ENCODE measurements at places on chromosomes 7 and 10. TPM values are rescaled to one million over a fixed set of nuclear protein-coding genes. Genes with fewer than 3 reads are reported as not detected.
A peak's percentile ranks its signal among the peaks of the same experiment; 100 is the strongest.

The ASB10 gene
- polyA plus RNA-seq: not detected

The CHST3 gene
- 7.9 TPM for polyA plus RNA-seq

The TMEM130 gene
- polyA plus RNA-seq: not detected

The INHBA gene
- 51.9 TPM for polyA plus RNA-seq

The HSPA12A gene
- polyA plus RNA-seq: 3.8 TPM

DNA sequence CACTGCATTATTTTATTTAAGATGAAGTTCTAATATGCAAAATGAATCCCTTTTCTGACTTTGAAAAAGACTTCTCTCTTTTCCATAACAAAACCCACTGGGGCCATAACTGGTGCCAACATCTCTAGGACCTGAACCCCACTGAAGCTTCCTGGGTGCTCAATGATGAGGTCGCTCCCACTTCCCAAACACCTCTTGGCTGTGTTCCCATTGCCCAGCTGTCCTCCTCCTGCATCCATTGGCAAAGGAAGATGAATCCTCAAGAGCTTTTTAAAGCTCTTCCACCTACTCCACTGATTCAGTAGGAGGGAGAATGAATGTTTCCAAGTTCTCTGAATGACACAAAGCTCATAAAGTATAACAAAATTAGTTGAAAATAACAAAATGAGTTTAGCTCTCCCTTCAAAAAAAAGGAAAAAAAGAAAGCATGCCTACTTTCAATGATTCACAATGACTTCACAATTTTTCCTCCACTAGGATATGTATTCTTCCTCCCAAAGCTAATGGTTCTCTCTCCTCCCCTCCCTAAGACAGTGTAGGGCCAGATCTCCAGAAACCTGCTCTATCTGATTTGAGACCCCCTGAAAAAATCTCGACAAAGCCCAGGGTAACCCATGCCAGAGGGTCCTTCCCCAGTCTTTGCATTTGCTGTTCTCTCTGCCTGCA lies 64.8 kb downstream of the SORBS1 start:
- DNase-seq: no peak

DNA sequence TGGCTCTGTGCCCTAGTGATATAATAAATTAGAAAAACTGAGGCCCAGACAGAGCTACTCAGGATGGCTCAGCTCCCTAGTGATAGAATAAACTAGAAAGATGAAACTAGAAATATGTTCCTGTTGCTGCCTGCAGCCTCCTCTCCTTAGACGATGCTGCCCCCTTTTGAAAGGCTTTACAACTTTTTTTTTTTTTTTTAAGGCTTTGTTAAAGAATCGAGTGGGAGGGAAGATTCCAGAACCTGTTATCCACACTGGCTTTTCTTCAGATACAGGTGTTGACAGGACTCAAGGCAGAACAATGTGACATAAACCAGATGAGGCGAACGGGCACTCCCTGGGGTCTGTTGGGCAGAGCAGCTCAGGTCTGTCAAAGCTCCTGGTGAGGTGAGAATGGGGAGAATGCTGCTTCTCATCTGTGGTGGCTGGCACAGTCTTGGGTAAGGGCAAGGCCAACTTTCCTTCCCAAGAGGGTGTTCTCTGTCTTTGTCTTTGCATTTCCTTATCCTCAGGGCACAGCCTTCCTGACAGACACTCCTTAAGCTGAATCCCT lies 175.1 kb downstream of the COBL start:
- DNase-seq: no peak

DNA sequence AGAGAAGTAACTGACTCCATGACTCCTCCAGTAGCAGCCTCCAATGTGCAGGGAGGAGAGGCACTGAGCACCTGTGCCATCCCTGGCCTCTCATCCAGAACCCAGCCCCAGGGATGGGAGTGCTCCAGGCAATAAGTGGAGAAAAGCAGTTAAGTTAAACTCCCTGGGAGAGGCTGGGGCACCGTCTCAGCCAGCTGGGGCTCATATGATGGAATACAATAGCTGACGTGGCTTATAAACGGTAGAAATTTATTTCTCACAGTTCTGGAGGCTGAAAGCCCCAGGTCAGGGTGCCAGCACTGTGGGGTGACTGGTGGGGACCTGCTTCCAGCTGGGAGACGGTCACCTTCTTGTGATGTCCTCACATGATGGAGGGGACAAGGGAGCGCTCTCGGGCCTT lies 94.7 kb downstream of the RAMP3 start:
- no peak for DNase-seq

DNA sequence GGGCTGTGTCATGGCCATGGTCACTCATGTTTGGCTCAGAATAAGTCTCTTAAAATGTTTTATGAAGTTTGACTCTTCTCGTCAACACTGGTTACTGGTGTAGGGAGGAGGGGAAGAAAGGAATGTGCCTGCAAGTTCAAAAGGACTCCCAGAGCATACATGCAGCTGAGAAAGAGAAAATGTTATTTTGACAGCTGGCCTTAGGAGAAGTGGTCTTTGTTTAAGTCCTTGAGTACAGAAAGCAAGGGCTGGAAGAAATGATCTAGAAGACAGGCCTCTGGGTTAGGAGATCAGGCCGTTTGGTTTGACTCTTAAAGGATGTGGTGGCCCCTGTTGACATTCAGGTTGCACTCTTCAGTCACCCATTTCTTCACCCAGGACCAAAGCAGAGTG lies 245.5 kb downstream of the REEP3 start:
- no peak for DNase-seq

DNA sequence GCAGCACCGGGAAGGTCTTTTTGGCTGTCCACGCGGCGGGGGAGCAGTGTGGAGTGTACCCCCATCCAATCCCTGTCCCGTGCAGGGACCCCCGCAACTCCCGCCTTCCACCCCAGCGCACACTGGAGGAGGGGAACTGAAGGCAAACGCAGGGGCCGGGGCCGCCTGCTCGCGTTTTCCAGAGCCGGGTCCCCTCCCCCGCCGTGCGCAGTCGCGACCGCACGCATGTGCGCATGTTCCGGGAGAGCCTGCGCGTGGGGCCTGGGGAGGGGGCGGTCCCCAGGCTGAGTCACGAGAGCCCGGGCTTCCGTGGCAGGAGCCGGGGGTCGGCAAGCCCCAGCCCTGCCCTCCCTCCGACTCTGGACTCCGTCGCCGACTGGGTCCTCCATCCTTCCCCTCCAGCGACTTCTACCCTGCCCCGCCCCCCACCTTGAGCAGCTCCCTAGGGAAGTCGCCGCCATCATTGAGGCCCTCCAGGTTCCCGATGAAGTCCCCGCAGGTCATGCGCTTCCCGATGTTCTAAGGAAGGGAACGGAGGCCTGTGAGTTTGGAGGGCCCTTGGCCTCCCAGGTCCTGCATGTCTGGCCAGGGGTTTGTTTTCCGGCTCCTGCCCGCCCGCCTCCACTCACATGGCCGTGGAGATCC lies 8.0 kb downstream of the PSD start:
- DNase-seq: no peak

- no peak for DNase-seq
Observed at GRCh38 chr7:16744518-16745250, 8.9 kb upstream of the TSPAN13 start.

DNA sequence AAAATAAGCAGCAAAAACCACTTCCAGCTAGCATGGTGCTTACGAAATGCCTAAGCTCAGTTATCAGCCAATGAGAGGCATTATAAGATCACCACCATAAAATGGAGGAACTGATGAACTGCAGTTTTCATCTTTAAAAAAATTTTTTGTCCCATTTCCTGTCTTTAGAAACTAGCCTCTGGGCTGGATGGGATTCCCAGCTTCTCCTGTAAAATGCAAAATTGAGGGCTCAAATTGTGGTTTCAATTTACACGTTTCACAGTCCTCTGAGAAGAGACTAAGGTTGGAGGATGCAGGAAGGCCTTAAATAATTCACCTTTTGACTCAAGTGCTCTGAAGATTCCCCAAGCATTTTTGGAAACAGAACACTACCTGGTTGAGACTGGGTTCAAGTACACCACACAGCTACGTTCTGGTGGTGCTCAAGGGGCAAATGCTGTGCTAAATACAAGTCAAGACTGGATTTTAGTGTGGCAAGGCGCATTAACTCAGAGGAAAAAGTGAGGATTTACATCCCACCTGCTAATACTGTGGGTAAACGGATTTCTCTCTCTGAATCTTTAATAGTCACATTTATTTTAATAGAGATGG lies 951 bp downstream of the ZNF25 start:
- peak; percentile 39 for DNase-seq

GRCh38 chr10:101089520-101090299 lies 27.9 kb downstream of the KAZALD1 start:
- DNase-seq: no peak

Measured in foreskin keratinocyte (primary cell).